ENCODE measurements at places on chromosomes 13 and 19.

DNA sequence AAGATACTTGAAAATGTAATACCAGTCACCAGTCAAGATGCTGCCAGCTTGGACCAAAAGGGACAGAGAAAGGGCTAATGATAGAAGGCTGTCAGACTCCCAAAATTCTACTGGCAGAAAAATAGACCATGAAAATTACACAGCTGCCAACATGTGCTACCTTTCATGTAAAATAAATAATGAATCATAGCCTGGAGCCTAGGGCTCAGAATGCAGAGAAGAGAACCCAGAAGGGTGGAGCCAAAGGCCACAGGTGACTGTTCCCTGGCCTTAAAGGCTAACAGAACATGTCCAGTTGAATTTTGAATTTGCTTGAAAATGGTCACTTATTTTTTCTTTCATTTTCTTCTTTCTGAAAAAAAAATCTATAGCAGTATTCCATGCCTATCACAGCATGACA is 1827.0 kb upstream of the MIR17HG start:
- DNase-seq = no peak

- DNase-seq = no peak
These were observed 21.2 kb upstream of the SCEL start for GRCh38 chr13:77514336-77514726.

DNA sequence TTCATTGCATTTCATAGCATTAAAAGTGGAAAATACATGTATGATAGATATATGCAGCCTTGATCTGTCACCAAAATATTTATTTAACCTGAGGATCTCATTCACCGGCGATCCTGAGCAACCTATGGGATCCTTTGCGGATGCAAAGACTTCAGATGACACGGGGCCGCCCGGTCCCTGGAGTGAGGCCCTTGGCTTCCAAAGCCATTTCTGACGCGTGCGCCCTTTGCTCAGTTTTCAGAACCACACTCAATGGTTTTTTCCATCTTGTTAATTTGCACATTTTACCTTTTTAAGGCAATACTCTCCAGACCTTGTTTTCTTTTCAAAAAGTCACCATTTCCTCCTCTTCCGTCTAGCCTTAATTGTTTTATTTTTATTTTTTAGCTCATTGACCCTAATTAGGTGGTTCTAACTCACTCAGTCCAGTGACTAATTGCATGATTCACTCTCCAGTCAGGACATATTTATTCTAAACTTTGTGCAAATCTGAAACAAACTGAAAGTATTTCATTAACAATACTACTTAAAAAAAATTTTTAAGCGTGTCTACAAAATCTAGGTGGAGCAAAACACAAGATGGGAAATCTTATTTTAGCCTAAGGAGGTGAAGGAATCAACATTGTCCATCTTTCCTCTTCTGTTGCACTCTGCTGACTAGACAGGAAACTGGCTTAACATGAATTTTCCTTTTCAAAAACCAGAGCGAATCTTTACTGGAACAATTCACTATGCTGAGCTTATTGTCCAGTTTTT is 47.9 kb downstream of the COL4A1 start:
- DNase-seq = no peak

- DNase-seq = no peak
These were observed 92.6 kb downstream of the MIPEP start for GRCh38 chr13:23796551-23796950.

GRCh38 chr19:41416194-41416674 is 10.9 kb downstream of the B3GNT8 start:
- no peak for DNase-seq

- no peak for DNase-seq
These were observed 2724.7 kb downstream of the PCDH9 start for GRCh38 chr13:64505336-64505910.

DNA sequence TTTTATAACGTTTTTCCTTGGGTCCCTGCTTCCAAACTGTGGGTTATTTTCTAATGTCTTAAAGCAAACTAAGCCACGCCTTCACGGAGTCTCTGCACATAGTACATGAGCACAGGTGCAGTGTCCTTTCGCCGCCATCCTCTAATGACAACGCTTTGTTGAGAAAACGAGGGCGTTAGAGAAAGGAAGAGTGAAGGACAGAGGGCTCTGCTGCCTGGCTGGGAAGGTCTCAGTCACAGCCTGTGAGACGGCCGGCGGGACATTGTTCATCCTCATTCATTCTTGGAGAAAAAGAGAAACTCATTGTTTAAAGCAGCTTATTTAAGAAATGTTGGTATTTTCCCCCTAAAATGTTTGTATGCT is 9.5 kb downstream of the IL17D start:
- no peak for DNase-seq

- no peak for DNase-seq
These were observed 965 bp upstream of the EIF3G start for GRCh38 chr19:10120538-10121189.

DNA sequence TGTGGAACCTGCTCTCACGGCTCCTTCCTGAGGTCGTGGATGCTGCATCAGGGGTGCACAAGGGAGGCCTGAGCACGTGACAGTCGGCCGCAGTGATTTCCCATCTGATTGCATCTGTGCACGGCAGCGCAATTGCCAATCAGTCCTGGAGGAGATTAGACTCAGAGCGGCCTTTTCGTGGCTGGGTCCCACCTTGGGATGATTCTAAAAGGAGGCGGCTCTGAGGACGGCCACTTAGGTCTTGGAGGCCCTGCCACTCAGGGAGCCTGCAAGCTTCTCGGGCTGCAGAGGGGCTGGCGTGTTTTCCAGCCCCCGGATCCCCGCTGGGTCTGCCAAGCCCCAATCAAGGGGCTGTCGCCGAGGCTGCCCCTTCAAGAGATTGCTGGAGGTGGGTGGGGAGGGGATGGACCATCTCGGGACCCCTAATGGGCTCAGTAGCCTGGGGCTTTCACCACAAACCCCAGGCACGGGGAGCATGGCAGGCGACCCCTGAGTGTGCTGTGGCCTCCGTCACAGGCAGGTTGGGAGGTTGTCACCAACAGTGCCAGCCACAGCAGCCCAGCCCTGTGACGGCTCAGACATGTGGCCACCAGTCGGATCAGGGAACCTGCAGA is 51.6 kb downstream of the SOX1 start:
- DNase-seq = no peak

DNA sequence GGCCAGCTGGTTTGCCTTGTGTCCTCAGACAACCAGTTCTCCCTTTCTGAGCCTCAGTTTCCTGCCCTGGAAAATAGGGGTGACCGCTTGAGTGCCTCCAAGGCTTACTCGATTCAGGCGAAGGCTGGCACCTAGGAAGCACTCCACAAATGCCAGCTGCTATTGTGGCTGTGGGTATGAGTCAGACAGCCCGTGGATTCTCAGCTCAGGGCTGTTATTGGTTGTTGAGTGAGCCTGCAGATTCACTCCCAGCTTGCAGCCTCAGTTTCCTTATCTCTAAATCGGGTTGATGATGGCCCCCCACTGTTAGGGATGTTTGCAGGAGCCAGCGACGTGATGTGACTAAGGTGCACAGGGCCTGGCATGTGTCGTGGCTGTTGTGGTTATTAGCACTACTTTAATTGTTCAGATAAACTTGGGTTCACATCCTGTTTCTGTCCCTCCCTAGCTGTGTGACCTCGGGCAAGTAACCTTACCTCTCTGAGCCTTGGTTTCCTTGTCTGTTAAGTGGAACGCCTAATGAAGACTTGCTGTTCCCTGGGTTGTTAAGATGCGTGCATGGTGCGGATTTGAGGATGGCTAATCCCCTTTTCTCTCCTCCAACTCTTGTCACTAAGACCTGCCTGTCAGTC is 2.4 kb downstream of the MARK4 start:
- DNase-seq = no peak

DNA sequence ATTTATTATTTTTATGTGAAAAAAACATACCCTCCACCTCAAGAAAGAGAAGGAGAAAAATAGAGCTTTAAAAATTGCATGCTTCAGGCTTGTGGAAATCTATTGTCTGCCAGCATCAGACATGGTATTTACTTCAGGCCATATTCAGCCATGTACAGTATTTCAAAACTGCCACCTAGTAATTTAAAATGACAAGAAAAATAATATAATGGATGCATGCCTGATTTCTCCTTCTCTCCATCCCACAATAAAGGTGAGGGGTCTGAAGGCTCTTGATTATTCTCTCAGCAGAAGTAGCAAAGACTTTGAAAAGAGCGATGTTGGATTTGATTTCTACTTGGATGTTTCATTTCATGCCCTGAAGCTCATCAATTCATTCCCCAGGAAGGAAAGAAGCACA is 250.7 kb downstream of the TBC1D4 start:
- no peak for DNase-seq

DNA sequence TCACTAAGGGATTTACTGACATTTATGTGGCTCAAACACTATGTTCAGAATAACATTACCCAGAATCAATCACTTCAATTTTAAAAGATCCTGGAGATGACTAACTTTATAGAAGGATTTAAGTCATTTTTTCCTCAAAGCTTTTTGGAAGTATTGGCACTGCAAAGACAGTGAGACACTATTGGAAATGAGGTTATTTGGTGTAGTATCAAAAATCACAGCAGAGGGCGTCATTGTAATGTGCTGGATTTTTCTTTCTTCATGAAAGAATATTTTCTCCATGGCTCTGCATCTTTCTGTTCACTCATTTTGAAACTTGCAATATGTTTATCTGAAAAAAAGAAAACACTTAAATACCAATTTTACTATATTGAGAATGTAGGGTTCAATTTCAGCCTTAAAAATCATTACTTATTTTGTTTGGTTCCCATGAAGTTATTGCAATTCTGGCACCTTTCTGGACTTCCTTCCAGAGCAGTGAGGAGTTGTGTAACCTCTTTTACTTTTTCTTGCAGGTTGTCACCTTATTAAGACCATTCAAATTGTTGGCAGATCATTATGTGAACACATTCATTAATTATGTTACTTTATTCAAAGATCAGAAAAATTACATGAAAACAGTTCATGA is 3.7 kb upstream of the CSNK1A1L start:
- DNase-seq = no peak

GRCh38 chr13:74301258-74301935 is 167.2 kb upstream of the KLF12 start:
- no peak for DNase-seq

DNA sequence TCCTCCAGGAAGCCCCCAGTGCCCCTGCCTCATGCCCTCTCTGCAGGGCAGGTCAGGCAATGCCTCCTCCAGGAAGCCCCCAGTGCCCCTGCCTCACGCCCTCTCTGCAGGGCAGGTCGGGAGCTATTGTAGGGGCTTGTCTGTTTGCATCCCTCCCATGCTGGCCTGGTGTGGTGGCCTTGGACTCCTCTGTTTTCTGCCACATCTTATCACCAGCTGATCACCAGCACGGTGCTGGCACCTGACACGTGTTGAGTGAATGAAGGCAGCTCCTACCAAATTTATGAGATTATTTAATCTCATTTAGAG is 51.5 kb upstream of the C13orf46 start:
- no peak for DNase-seq

- no peak for DNase-seq
These were observed 1.0 kb downstream of the SMIM24 start for GRCh38 chr19:3479177-3479833.

DNA sequence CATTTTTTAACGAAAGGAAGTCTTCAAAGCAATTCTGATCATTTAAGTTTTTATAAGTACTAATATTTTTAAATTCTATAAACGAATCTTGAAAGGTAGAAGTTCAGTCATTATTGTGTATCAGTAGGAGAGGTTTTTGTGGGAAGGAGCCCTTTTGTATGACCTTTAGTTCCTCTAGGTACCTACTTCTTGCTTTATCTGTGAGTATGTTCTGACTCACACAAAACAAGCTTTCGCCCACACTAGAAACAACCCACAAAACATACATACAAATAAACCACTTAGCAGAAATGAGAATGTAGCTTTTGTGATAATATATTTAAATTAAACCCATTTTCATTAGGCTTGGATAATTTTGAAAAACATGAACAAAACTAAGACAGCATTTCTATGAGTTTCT is 27.8 kb downstream of the ERCC5 start:
- DNase-seq = no peak

GRCh38 chr19:34365463-34366401 is 736 bp downstream of the GPI start:
- DNase-seq = peak; percentile 31

GRCh38 chr19:29400917-29401711 is 124.7 kb upstream of the VSTM2B start:
- no peak for DNase-seq

- DNase-seq = peak; percentile 68
These were observed 19.0 kb downstream of the MRPS12 start for GRCh38 chr19:38949580-38950367.

DNA sequence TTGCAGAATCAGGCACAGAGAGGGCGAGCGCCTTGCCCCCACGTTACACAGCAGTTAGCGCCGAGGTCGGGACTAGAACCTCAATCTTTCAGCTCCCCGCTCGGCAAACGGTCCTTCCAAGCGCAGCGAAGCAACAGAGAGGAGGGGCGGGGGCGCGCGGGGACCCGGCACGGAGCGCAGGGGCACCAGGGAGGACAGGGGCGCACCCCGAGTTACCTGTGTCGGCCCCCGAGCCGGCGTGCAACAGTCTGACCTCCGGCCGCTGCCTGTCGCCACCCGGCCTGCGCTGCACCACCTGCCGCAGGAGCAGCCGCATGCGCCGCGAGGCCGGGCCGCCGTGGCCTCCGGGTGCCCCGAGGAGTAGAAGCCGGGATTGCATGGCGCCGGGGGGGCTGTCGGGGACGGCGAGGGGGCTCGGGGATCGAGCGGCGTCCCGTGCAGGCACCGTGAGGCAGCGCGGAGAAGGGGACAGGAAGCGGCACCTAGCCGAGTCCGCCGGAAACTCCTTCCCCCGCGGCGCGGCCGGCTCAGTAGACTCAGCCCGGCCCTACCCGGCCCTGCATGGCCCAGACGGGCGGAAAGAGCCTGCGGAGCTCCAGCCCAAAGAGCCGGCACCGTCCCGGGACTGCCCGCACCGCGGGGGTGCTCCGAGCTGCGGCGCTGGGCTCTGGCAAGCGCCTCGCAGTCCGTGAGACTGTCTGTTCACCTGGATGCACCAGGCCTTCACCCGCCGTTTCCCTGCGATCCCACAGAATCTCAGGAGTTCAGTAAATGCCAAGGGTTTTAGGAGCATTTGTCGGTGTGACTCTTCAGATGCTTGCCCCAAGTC is at the start of gene VWA8:
Gene VWA8, minus strand, starts transcription at position 473 of the 829 bp plus-strand sequence. Its CDS starts 94 bp downstream, at position 379.
- peak; percentile 82 for DNase-seq

GRCh38 chr19:44111910-44112463 is 1.2 kb upstream of the ZNF225 start:
- DNase-seq = no peak

DNA sequence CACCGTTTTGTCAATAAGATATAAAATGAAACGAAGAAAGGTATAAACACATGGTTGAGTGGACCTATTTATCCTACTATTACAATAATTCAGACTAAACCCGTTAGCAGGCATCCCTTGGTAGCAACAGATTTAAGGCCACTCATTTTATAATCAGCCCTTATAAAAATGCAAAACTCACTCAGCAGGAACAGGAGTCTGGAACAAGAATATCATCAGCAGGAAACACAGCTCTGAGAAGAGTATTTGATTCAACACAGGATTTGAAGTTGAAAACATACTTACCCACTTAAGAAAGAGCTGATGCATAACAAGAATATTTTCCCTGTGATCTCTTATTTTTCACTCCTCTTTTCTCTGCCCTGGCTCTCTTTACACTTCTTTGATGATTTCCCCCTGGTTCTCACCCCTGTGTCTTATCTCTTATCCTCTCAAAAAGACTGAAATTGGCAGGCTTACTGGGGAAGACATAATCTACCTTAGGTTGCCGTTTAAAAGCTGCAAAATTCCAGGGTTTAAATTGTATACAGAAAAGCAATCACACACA is 1722.7 kb downstream of the SLITRK5 start:
- DNase-seq = no peak

Data from GM12892 (cell line).